Sigmoid colon (tissue), 7 donors: ENCODE measurements at places on chromosomes 4 and X. TPM values are rescaled to one million over a fixed set of nuclear protein-coding genes. Genes with fewer than 3 reads are reported as not detected.
A peak's percentile ranks its signal among the peaks of the same experiment; 100 is the strongest.

DNA sequence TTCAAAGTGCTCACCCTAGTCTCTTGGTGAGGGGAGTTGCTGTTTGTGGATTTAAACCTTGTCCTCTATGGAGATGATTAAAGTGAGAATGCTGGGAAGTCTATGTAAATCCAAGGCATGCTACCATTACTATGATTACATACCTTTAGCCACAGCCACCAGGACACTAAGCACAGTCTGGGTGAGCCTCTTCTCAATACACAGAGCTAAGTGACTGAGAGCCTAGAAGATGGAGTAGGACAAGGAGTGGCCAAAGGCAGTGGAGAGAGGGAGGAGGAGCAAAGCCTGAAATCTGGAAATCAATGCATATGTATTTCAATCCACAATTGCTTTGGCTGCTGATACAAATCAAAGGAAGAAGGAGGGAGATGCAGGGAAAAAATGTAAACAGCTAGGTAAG is 12.7 kb upstream of the TSPAN5 start:
- DNase-seq: no peak

DNA sequence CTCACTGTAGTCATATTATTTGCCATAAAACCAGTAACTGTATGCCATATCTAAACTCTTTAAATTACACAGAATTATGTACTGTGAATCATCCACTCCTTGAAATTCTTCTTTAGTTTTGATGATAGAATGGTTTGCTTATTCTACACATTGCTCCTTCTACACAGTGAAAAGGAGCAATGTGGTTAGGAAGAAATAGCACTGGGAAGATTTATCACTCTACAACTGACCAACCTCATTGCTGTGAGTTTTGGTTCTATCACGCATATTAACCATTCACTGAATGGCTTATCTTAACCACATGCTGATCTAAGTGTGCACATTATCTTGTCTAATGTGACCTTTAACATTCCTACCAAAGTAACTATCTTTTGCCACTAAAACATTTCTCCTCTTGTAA is 415.7 kb upstream of the NDST4 start:
- no peak for DNase-seq

GRCh38 chr4:173273941-173274340 is 60.2 kb downstream of the HMGB2 start:
- DNase-seq: no peak

- no peak for DNase-seq
Observed at GRCh38 chr4:167397586-167397985, 163.3 kb upstream of the SPOCK3 start.

DNA sequence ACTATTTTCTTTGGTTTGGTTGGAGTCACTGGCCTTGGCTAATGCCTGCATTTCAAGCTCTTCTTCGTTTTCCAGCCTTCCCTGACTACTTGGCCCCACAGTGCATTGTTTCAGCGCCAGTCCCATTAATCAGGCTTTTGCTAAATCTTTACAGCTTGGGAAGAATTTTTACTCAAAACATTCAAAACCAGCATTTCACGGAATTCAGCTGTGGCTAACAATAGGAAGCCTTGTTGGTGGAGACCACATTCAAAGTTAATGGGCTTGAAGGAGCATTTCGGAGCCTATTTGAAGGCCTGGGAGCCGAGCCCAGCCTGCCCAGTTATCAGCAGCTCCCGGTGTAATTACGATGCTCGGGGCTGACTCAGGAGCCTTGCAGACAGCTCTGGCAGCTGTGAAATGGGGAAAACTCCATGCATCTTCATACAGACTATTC is 30.8 kb upstream of the VCX2 start:
- DNase-seq: no peak

GRCh38 chrX:138925330-138925729 is 213.8 kb upstream of the FGF13 start:
- DNase-seq: no peak

DNA sequence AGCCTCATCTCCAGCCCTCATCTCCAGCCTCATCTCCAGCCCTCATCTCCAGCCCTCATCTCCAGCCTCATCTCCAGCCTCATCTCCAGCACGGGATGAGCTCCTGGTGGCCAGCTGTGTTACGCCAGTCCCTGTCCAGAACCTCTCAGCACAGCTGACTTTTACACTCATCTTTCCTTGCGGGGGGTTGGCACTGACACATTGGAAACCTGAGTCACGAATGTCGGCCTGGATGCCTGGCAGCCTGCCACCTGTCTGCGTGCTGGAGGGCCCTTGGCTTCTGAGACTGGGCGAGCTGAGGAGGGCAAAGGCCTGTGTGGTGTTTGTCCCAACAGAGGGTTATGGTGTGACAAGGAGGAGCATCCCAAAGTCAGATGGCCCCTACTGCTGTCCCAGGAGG is 66.1 kb upstream of the HGFAC start:
- DNase-seq: peak; percentile 58

DNA sequence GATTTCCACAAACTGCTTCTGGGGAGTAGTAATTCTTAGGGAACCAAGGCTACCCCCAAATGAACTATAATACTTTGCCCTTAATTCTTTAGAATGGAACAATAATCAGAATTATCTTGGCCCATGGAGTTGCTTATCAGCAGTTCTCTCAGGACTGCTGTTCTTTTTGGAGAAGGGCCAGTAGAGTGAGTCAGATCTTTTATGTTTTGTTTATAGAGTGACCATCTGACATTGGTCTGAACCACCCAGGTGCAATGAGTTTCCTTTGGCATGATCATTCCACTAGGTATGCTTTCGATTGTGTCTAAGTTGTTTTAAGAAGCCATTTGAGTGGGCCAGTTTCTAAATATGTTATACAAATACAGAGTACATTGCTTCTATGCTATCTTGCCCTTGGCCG is 31.8 kb downstream of the PRRG1 start:
- DNase-seq: no peak

- DNase-seq: peak; percentile 69
Observed at GRCh38 chr4:15778289-15779241, at the start of gene CD38. Gene CD38, plus strand, starts transcription at chr4:15778328. Its CDS starts 87 bp downstream, at chr4:15778415.

DNA sequence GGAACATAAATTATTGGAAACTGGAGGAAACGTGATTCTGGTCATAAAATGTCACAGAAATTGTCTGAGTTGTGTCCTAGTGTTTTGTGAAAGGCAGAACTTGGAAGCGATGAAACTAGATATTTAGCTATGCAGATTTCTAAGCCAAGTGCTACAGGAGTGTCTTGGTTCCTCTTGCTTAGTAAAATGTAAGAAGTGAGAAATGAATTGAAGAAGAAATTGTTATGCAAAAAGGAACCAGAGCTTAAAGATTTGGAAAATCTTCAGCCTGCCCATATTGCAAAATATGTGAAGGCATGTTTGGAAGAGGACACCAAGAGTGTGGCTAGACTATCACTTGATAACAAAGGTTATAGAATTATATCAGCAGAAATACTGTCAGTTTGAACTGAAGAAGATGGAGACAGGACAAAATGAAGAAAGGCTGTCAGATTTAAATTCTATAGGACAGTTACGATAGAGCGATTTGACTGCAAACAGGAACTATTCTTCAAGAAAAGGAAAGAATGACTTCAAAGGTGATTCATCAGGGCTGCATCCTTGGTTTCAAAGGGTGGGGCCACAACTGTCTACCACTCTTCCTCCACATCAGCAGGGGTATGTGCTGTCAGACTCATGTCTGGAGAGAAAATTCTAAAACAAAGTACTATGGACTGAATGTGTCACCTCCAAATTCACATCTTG is 9.4 kb upstream of the CDS1 start:
- no peak for DNase-seq

GRCh38 chrX:3532581-3533085 is 180.8 kb downstream of the PRKX start:
- no peak for DNase-seq

- DNase-seq: no peak
Observed at GRCh38 chrX:41180194-41180908, 95.1 kb downstream of the USP9X start.

GRCh38 chr4:61468024-61468720 is 268.0 kb downstream of the ADGRL3 start:
- no peak for DNase-seq

DNA sequence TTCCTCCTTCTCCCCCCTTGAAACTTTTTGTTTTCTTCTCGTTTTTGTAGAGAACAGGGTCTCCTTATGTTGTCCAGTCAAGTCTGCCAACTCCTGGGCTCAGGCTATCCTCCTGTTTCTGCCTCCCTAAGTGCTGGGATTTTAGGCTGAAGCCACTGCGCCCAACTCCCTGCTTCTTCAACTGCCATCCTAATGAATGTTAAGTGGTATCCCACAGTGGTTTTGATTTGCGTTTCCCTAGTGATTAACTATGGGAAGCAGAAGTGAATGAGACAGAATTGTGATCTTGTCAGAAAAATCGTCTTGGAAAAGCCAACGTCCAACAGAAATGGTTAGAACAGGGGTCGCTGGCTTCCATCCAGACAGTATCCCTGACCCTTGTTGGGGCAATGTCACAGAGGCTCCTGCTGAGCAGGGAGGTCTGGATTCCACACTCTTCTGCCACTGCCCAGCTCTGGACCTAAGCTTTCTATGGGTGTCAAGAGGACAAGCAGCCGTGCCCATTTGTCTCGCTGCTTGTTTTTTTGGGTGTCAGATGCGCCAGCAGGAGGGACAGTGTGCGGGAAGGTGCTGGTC is 869 bp upstream of the ADD1 start:
- no peak for DNase-seq

DNA sequence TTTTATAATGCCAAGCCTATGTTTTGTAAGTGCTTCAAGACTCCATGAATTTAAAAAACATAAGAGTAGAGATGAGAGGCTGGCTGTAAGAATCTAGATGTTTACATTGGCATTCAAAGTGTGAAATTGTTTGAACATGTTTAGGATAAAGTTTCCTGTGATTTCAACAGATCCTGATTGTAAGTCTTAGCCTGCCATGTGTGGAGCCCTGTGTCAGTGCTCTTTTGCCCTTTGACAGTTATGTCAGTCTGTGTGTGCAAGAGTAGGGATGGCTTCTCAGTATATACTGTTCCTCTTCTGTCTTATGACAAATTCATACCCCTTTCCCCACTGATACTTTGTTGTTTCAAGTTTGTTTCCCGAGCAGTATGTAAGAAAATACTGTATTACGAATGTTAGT is 68.2 kb downstream of the USP9X start:
- DNase-seq: no peak

GRCh38 chr4:177033135-177033534 is 240.4 kb upstream of the VEGFC start:
- DNase-seq: no peak

DNA sequence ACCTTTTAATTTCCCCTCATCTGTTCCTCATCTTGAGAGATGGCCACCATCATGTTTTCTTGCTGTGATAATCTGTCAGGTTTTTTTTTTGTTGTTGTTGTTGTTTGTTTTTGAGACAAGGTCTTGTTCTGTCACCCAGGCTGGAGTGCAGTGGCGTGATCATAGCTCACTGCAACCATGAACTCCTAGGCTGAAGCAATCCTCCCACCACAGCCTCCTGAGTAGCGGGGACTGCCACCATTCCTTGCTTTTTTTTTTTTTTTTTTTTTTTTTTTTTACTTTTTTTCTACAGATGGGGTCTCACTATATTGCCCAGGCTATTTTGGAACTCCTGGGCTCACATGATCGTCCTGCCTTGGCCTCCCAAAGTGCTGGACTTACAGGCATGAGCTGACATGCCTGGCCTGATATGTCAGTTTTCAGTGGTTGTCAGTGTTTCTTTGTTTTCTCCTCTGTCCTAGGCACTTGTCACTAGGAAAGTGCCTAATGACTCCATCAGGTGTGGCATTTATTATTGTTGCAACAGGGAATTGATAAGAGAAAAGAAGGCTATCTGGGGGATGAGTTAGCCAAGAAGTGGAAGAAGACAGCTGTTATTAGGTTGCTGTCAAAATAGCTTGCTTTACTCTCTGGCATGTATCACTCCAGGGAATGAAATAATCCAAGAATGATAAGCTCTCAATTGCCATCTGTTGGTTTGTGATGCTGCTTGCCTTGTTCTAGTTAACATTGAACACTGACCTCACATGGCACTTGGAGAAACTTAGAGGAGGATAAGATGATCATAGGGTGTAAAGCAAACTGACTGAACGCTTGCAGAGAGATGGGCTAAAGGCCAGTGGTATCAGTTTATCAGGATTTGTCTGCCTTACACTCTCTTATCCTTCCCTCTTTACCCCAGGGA is 41.7 kb downstream of the TMEM164 start:
- DNase-seq: no peak

DNA sequence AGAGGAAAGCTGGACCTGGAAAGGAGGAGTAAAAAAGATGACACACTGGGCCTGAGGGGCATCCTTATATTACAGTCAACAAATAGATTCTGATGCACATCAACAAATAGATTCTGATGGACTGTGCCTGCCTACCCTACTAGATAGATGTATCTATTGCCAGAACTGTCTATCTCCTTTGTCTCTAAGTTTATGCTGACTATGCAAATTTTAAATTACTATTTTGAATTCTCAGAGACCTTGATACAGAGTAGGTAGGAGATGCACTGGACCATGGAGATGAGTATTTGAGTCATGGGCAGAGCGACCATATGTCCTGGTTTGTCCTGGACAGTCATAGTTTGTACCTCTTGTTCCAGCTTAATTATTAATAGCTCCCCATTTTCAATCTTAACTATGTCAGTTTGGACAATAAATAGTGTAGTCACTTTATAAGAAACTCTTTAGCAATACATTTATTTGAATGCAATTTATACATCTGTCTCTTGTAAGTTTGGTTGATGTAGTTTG is 247.9 kb upstream of the PPP1R2C start:
- no peak for DNase-seq

DNA sequence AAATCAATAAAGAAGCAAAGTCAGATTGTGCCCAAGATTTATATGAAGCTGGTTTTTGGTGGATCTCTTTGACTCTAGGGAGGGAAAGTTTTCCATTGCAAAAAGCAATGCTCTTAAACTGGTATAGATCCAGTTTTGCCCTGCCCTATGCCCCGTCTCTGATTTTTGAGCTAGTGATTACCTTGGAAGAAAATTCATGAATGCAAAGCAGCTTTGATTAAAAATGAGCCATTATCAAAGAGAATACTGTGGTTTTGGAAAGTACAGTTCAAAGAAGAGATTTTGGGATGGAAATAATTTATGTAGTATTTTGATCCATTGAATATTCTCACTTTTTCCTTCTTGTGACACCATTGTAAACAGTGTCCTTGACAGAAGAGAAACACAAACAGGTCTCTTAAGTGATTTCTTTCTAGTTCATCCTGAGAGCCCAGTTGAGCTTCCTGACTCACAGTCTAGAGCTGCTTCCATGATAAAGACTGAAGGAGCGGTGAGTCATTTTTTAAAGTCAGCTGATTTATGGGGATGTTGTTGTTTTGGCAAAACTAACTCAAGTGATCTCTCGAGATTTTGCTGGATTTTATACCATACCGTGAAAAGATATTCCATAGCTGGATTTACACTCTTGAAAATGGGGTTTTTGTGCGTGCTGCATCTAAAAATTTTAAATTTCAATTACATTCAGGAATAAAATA is 76.7 kb downstream of the AFF1 start:
- DNase-seq: no peak

The SLC9B1 gene
- polyA plus RNA-seq: 0.50 TPM

The EPHA5 gene
- 0.15 TPM for polyA plus RNA-seq

The TASL gene
- 1.2 TPM for polyA plus RNA-seq

The SNCA gene
- 3.5 TPM for polyA plus RNA-seq

The APLN gene
- polyA plus RNA-seq: not detected

The UGT2B10 gene
- polyA plus RNA-seq: 0.07 TPM

The CFAP99 gene
- not detected for polyA plus RNA-seq

The INTS12 gene
- polyA plus RNA-seq: 15.6 TPM

The HPGD gene
- polyA plus RNA-seq: 659 TPM

The FABP2 gene
- 22.1 TPM for polyA plus RNA-seq
